ENCODE measurements at places on chromosomes 7 and 10.
A peak's percentile ranks its signal among the peaks of the same experiment; 100 is the strongest.

DNA sequence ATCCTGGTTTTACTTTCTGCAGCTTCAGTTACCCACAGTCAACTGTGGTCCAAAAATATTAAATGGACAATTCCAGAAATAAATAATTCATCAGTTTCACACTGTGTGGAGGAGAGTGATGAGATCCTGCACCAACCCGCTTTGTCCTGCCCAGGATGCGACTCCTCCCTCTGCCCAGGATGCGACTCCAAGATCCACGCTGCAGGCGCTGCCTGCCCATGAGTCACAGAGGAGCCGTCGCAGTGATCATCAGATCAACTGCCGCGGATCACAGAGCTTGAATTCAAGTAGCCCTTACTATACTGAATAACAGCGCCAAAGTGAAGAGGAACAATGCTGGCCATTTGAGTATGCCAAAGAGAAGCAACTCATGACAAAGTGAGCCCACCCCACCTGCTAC, 61.5 kb downstream of the GRB10 start:
- no peaks in the 10 kb centered on the region for H3K36me3 ChIP-seq
- peaks cover 8% of the 10 kb centered on the region for H3K4me1 ChIP-seq
- no peak overlapping the region for H3K27ac ChIP-seq
- peak; percentile 43 for DNase-seq
- H3K4me3 ChIP-seq: no peak overlapping the region

DNA sequence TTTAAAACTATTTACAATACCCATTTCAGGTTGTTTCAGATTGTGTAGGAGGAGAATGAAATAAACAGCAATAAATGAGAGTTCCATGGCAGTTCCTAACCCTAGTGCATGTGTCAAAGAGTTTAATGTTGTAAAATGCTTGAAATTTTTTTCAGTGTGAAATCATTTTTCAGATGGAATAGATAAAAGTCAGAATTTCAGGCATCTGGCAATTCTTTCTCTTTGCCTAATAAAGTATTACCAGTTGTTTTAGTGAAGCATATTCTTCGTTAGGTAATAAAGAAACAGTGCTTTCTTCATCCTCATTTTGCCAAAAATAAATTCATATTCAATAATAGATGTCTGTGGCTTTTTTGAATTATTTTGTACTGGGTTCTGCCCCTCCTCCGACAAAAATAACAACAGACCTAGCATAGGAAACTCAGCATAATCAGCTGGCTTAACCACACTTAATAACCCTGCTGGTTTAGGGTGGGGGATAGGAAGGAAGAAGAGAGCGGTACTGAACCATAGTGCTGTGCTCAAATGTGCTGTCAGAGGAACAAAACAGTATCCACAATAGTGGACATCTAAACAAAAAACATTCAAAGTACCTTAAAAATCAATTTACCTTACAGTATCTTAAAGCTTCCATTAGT, 39.1 kb downstream of the MINDY3 start:
- no peaks in the 10 kb centered on the region for H3K4me1 ChIP-seq
- H3K27me3 ChIP-seq: no peaks in the 10 kb centered on the region
- no peak overlapping the region for H3K4me3 ChIP-seq

DNA sequence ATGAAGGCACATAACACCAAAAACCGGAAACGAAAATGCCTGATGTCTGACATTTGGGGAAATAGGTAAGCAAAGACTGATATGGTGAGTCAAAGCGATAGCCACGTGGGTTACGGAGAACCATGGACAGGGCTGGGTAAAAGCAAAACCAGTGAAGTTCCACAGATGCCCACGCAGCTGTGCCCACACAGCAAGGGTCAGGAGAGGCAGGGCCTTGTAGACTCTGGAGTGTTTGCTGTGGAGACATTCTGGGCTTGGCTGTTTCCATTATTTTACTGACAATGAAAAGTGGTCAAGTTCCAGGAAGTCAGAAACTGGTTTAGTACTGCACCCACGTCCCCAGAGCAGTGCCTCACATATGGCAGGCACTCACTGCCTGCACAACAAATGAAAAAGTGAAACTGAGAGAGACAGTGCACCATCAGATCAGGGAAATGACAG, 148.7 kb downstream of the ZMYND11 start:
- no peaks in the 10 kb centered on the region for H3K27me3 ChIP-seq
- no peaks in the 10 kb centered on the region for H3K4me1 ChIP-seq
- DNase-seq: no peak
- no peaks in the 10 kb centered on the region for H3K36me3 ChIP-seq
- no peak overlapping the region for H3K27ac ChIP-seq
- H3K4me3 ChIP-seq: no peak overlapping the region

- no peaks in the 10 kb centered on the region for H3K36me3 ChIP-seq
- peak; percentile 90 for DNase-seq
- peak overlapping the region; percentile 87 for H3K4me3 ChIP-seq
- peaks cover 3% of the 10 kb centered on the region for H3K4me1 ChIP-seq
Observed at GRCh38 chr10:27241010-27241651, 534 bp upstream of the ACBD5 start.

- no peaks in the 10 kb centered on the region for H3K27me3 ChIP-seq
- DNase-seq: peak; percentile 68
Observed at GRCh38 chr7:47968847-47969774, 10.3 kb downstream of the HUS1 start.

GRCh38 chr10:21135023-21135931, 238.2 kb upstream of the NEBL start:
- H3K4me3 ChIP-seq: no peak overlapping the region
- H3K27ac ChIP-seq: no peak overlapping the region
- H3K27me3 ChIP-seq: no peaks in the 10 kb centered on the region
- DNase-seq: no peak

GRCh38 chr10:66723608-66724400, 202.0 kb upstream of the LRRTM3 start:
- H3K4me3 ChIP-seq: no peak overlapping the region
- H3K27me3 ChIP-seq: no peaks in the 10 kb centered on the region
- no peak for DNase-seq
- no peak overlapping the region for H3K27ac ChIP-seq
- no peaks in the 10 kb centered on the region for H3K4me1 ChIP-seq

GRCh38 chr7:43470110-43470509, 112.8 kb upstream of the STK17A start:
- DNase-seq: no peak
- H3K27me3 ChIP-seq: no peaks in the 10 kb centered on the region
- H3K4me1 ChIP-seq: peaks cover 2% of the 10 kb centered on the region
- no peaks in the 10 kb centered on the region for H3K36me3 ChIP-seq

DNA sequence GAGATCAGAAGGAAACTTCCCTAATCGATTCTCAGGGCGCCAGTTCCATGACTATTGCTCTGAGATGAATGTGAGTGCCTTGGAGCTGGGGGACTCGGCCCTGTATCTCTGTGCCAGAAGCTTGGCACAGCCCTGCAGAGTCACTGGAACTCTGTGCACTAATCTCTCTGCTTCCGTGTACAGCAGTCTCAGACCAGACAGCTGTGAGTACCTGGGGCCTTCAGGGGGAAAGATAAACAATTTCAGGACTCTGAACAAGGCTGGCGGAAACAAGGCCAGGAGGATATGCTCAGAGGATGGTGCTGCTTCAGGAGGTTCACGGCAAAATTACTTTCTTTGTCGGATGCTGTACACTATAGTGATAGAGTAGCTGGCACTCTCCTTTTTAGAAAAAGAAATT, 131.7 kb upstream of the PRSS58 start:
- no peaks in the 10 kb centered on the region for H3K36me3 ChIP-seq
- no peak overlapping the region for H3K4me3 ChIP-seq
- no peak overlapping the region for H3K27ac ChIP-seq
- H3K27me3 ChIP-seq: no peaks in the 10 kb centered on the region
- no peak for DNase-seq
- peaks cover 24% of the 10 kb centered on the region for H3K4me1 ChIP-seq

DNA sequence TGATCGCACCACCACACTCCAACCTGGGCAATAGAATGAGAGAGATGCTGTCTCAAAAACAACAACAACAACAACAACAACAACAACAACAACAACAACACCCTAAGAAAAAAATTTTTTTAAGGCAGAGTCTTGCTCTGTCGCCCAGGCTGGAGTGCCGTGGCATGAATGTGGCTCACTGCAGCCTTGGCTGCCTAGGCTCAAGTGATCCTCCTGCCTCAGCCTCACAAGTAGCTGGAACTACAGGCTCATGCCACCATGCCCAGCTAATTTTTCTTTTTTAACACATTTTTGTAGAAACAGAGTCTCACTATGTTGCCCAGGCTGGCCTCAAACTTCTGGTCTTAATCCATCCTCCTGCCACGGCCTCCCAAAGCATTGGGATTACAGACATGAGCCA, 18.6 kb downstream of the ALDH18A1 start:
- peaks cover 82% of the 10 kb centered on the region for H3K36me3 ChIP-seq
- no peak overlapping the region for H3K27ac ChIP-seq
- no peak for DNase-seq
- no peaks in the 10 kb centered on the region for H3K4me1 ChIP-seq
- H3K4me3 ChIP-seq: no peak overlapping the region

- H3K4me1 ChIP-seq: peaks cover 5% of the 10 kb centered on the region
- H3K27ac ChIP-seq: no peak overlapping the region
- H3K27me3 ChIP-seq: no peaks in the 10 kb centered on the region
- DNase-seq: no peak
Observed at GRCh38 chr10:77001206-77001605, 636.4 kb downstream of the KCNMA1 start.

DNA sequence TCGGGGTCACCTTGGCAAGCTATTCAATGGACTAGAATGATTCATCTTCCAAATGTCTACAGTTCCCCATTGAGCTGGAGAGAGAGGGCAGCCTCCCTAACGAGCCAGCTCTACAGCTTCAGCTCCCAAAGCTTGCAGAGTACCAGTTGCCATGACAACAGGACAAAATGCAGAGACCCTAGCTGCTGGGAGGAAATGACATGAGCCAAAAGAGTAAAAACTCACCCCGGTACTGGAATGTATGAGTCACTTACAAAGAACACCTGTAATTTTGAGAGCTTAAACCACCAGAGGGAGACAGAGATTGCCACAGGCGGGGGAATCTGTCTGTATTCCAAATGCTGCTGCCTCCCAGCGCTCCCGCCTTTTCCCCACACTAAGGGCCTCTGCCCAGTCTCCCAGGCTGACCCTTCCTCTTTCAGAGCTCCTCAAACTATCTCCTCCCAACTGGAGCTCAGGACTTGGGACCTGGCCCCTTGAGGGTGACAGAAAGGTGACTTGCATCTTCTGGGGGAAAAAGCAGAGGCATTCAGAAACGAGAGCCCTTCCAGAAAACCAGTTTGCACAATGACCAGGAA, 95.5 kb downstream of the CUL2 start:
- H3K4me1 ChIP-seq: peaks cover 15% of the 10 kb centered on the region
- H3K4me3 ChIP-seq: no peak overlapping the region
- peak; percentile 97 for DNase-seq
- no peaks in the 10 kb centered on the region for H3K36me3 ChIP-seq

GRCh38 chr10:92789067-92789466, 59.3 kb upstream of the EXOC6 start:
- H3K4me1 ChIP-seq: peaks cover 15% of the 10 kb centered on the region
- no peaks in the 10 kb centered on the region for H3K27me3 ChIP-seq
- DNase-seq: no peak
- H3K27ac ChIP-seq: no peak overlapping the region
- H3K4me3 ChIP-seq: no peak overlapping the region
- H3K36me3 ChIP-seq: no peaks in the 10 kb centered on the region

GRCh38 chr10:132712743-132713142, 73.2 kb downstream of the NKX6-2 start:
- H3K27me3 ChIP-seq: no peaks in the 10 kb centered on the region
- peaks cover 82% of the 10 kb centered on the region for H3K36me3 ChIP-seq
- no peak for DNase-seq

DNA sequence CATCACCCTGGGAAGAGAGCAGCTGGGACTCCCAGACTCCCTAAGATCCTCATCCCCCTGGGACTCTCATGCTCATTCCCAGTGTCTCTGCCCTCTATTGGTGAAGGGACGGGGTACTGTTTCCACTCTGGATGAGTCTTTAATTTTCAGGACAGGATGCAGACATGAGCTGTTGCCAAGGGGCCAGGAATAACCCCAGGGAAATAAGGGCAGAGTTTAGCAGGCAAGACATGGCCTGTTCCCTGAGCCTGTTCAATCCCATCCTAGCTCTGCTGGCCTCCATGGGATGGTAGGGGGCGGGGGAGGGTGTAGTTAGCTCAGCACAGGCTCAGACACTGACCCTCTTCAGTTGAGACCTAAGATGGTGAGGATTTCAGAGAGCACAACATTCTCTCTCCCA, 14.0 kb downstream of the C10orf105 start:
- H3K4me3 ChIP-seq: no peak overlapping the region
- H3K4me1 ChIP-seq: no peaks in the 10 kb centered on the region

DNA sequence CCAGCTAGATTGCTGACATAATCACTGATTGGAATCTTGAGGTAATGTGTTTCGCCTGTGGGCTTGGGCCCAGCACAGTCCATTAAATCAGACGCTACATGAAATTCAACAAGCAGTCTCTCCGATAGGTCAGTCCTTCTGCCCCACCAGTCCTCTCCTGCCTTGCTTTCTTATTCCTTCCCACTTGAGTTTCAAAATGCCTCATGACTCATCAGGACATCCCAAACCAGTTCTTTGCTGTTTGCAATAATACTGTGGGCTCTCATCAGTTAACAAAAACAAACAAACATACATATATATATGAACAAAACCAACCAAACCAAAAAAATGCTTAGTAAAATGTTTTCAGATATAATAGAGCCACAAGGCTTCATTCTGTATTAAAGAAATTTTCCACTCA, 599.0 kb downstream of the SORCS1 start:
- no peaks in the 10 kb centered on the region for H3K4me1 ChIP-seq
- no peak for DNase-seq
- H3K27ac ChIP-seq: no peak overlapping the region
- H3K36me3 ChIP-seq: no peaks in the 10 kb centered on the region
- H3K27me3 ChIP-seq: no peaks in the 10 kb centered on the region

- DNase-seq: no peak
- H3K27ac ChIP-seq: no peak overlapping the region
- no peaks in the 10 kb centered on the region for H3K4me1 ChIP-seq
Observed at GRCh38 chr7:32053204-32053603, 17.0 kb downstream of the PDE1C start.

DNA sequence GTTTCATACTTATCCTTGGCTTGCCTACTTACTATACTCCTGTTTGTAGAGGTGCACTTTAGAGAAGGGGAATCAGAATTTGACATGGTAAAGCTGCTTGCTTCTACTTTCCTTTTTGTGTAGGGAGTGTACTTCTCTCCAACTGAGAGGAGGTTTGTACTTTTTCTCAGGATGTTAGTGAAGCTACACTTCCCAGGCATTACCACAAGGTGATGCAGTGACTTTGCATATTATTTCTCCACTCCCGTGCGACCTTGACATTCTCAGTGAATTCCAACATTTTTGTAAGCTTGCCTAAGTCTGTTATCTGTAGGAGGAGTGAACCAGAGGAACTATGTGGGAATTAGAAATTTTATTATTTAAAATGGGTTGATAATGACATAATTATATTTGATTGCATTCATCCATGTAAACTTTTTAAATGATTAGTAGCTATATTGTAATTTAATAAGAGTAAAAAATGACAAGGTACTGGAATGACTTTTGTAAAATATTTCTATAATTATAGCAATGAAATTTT, 5.2 kb downstream of the TAX1BP1 start:
- DNase-seq: peak; percentile 69
- no peaks in the 10 kb centered on the region for H3K27me3 ChIP-seq
